ENCODE measurements at places on chromosomes 12 and 14.

DNA sequence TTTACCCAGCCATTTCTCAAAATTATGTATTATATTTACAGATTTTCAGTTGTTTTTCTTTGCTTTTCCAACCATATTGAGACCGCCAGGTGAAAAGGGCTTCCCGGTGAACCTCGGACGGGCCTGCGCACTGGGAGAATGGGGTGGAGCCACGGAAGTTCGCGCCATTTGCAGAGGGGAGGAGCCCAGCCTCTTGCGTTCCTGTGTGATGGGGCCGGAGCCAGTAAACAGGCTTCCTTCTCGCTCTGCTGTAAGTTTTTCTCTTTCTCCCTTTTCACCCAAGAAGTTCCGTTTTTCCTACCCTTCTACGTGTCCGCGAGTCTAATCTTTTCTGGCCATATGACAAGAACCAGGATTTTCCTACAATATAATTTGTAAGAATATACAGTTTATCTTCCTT lies 1108.8 kb upstream of the SEL1L start:
- DNase-seq = no peak

DNA sequence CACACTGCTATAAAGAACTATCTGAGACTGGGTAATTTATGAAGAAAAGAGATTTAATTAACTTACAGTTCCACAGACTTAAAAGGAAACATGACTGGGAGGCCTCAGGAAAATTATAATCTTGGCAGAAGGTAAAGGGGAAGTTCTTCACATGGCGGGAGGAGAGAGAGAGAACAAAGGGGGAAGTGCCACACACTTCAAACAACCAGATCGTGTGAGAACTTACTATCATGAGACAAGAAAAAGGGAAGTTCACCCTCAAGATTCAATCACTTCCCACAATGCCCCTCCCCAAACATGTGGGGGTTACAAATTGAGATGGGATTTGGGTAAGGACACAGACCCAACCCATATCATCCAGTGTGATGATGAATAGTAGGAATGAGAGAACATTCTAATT lies 366.5 kb downstream of the LRFN5 start:
- no peak for DNase-seq

GRCh38 chr12:83010169-83010804 lies 323.6 kb downstream of the TMTC2 start:
- no peak for DNase-seq

DNA sequence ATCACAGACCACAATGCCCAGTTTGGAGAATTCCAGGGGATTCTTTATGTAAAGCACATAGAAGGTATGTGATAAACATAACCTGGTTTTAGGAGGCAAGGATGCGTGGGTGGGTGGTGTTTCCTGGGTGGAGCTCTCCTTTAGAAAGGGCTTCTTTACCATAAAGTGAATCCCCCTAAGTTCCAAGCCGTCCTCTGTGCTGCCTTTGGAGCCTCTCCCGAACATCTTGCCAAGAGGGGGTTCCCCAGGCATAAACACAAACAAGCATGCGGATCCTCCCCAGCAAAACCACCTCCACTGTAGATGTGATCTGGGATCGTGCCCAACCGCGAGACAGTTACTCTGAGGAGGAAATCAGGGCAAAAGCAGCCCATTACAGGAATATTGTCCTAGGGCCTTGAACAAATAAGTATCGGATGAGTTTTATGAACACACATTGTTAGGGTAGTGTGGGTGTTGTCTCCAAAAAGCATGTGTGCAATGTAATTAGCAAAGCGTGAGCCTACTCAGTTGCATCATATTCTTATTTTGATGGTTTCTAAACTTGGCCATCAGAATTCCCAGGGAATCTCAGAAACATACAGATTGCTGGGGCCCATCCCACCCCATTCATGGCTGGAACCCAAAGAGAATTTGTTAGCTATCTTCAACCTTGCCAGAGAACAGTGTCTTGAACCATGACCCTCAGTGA lies 48.8 kb upstream of the CORO1C start:
- DNase-seq = no peak

DNA sequence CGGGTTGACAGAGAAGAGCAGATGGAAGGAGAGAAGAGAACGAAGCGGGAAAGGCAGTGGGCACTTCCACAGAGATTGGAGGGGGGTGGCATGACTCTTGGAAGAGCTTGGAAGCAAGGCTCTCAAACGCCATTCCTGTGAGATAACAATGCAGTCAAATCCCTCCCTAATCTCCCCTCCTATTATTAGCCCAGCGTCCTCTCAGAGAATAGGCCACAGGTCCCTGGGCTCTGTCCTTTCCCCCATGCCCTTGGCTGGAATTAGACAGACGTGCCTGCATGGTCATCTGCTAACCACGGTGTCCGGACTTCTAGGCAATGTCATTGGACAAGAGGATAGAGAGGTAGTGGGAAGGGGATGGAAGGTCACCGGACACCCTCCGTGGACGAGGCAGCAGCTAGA lies 8.0 kb upstream of the MYH7 start:
- no peak for DNase-seq

- DNase-seq = no peak
These were observed 262.0 kb upstream of the TMPO start for GRCh38 chr12:98253207-98254037.

DNA sequence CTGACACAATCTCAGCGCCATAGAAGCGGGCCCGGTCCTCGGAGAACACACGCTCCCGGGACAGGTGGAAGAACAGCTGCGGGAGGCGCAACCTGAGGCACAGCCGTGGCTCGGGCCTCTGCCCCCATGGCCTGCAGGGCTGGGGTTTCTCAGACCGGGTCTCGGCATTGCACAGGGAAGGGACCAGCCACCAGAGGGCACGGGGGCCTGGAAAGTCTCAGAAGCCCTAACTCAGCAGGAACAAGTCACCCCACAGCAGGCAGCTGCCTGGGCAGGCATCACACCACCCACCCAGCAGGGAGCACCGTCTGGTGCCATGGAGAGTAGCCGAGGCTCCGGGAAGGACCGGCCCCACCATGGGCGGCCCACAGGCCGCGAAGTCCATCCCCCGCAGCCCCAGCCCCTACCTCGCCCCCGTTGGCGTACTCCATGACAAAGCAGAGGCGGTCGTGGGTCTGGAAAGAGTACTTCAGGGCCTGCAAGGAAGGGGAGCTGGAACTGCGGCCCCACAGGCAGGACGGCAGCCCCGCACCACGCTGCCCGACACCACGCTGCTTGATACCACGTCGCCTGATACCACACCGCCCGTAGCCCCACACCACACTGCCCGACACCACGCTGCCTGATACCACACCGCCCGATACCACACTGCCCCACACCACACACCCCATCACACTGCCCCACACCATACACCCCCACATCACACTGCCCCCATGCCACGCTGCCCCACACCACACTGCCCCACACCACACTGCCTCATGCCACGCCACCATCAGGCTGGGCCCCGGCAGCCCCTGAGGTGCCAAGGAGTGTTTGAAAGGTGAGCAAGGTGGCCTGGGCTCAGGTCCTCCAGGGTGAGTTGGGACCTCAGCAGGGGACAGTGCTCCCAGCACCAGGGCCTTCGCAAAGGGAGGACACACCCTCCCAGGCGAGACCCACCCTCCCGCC lies 20.8 kb downstream of the SIVA1 start:
- DNase-seq = no peak

DNA sequence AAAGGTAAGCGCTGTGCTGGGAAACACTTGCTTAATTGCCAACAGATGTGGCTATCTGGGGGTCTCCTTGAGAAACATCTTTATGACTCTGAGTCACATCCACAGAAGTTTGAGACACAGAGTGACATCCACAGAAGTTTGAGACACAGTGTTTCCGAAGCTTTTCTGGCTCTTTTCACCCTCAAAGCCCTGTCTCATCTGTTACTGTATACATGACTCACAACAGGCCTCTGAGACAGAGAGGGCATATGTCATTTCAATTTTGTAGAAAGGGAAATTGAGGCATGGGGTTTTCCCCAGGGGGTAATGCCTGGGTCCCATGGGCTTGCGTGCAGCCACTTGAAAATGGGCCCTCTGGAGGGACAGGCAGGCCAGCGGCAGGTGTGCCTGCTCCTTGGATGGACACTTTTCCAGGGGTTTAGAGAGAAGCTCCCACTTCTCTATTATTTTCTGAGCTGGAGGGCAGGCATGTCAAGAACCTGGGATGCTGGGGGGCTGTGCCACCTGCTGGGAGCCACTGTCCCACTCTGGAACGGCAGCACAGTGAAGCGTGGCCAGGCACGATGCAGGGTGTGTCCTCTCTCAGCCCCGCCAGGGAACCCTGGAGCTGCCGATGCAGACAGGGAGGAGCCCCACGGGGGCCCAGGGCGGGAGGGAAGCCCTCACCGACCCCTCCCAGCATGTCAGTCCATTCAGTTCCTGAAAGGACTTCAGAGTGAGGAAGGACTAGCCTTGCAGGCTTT lies 111.3 kb upstream of the FKBP4 start:
- no peak for DNase-seq

DNA sequence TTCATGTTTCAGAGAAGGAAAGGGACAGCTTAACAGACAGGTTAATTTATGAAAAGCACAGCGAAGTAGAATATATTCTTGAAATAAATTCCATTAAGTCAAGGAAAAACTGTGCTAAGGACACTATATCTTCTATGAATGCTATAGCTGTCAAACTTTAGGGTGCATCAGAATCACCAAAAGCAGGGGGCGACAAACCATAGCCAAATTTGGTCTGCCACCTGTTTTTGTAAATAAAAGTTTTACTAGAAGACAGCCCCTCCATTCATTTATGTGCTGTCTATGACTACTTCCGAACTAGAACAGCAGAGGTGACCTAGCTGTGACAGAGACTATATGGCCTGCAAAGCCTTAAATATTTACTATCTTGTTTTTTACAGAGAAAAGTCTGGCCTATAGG lies 25.9 kb downstream of the PPP4R3A start:
- no peak for DNase-seq

- no peak for DNase-seq
These were observed 30.0 kb upstream of the DUSP6 start for GRCh38 chr12:89382328-89382727.

- no peak for DNase-seq
These were observed 268.7 kb downstream of the ZFP36L1 start for GRCh38 chr14:68523989-68524725.

GRCh38 chr12:40907115-40907527 lies 214.9 kb downstream of the CNTN1 start:
- DNase-seq = peak; percentile 17

DNA sequence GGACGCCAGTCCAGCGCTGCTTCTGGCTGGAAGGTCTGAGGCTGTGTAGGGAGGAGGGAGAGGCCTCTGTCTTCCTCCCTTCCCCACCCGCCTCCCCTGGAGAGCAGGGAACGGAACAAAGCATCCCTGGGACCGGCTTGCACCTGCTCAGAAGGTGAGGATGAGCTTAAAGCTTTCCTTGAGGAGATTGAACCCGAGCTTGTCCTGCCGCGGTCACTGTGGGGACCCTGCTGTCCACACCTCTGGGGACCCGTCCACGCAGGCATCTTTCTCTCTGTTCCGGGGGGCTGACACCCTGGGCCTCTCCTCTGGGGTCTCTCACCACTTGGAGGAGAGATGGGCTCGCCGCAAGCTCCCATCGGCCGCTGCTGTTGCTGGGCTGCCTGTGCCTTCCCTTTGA lies 33.2 kb upstream of the SFSWAP start:
- DNase-seq = no peak

GRCh38 chr14:56463271-56463890 lies 116.2 kb upstream of the TMEM260 start:
- no peak for DNase-seq

GRCh38 chr12:74959657-74960056 lies 250.0 kb downstream of the KCNC2 start:
- no peak for DNase-seq

- no peak for DNase-seq
These were observed 900 bp downstream of the C2CD5 start for GRCh38 chr12:22543246-22544037.

DNA sequence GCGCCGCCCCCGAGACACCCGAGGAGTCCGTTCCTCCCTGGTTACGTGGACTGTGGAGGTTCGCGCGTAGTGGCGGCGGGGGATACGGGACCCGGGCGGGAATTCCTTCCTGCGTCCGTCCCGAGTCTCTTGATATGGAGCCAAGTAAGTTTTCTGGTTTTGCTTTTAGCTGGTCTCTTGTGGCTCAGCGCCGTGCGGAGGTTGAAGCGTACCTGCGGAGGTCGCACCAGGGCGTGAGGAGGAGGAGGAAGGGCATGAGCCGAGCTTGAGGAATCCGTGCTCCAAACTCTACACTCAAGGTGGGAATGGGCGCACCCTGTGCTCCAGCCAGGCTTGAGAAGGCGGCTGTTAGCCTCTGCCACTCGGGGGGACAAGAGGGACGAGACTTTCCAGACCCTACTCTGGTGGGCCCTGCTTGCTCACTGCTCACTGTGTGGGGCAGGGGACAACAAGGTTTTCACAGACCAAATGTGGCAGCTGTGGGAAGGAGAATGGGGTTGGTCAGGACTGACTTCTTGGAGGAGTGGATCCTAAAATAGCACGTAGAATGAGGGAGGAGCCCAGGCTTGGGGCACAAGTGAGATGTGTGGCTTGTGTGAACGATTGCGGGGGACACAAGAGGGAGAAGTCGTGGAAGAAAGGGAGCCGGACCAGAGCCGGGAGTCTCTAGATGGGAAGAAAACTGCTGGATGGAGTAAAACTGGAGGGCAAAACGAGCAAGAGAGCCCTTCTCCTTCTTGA lies 577 bp downstream of the ATG101 start:
- DNase-seq = no peak

DNA sequence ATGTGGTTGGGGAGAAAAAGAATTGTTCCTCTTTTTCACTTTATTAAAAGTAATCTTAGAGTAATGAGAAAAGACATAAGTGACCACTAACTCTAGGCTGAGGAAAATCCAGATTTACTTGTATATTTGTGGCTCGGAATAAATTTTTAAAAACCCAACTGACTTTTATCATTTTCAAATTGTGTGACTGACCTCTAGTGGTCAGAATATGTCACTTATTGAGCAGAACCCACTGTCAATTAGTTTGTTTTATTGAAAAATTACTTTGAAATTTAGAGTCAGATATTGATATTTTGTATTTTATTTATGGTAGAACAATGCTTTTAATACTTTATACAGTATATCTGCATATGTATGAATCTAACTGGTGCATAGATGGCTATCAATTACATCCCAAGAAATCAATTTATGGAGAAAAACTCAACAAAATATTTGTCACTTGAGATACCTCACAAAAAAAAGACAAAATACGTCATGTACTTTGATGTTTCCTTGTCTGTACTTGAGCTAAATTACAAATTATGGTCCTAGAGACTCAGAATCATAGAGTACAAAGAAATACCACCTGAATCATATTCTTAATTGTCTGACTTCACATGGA lies 229.4 kb downstream of the CNTN1 start:
- peak; percentile 1 for DNase-seq
